RPMI7951 (cell line): ENCODE measurements at places on chromosomes 1 and 21. TPM values are rescaled to one million over a fixed set of nuclear protein-coding genes. Genes with fewer than 3 reads are reported as not detected.

Gene GON4L
- total RNA-seq, result 13.0 and 15.1 TPM in 2 replicates

Gene OR2AK2
- not detected in 2 replicates for total RNA-seq

Gene ATAD3C
- total RNA-seq, result not detected in 2 replicates

Gene TBCE
- total RNA-seq, result 18.1 and 20.3 TPM in 2 replicates

Gene ASTN1
- not detected in 2 replicates for total RNA-seq

Gene RGS1
- 53.3 and 62.4 TPM in 2 replicates for total RNA-seq

Gene CLCA4
- not detected in 2 replicates for total RNA-seq

Gene VWA1
- total RNA-seq, result 5.6 and 5.7 TPM in 2 replicates

Gene TENT5C
- total RNA-seq, result 0.36 and 0.78 TPM in 2 replicates

Gene TAF12
- total RNA-seq, result 47.9 and 58.5 TPM in 2 replicates

Gene FBXO42
- total RNA-seq, result 14.6 and 21.3 TPM in 2 replicates

Gene MXRA8
- total RNA-seq, result 4.0 and 4.1 TPM in 2 replicates

Gene TMCC2
- total RNA-seq, result 0.48 and 1.1 TPM in 2 replicates

Gene CR1
- total RNA-seq, result not detected in 2 replicates

Gene TSTD1
- total RNA-seq, result 0.48 TPM in 1 of 2 replicates, not detected in the other

Gene CFAP107
- total RNA-seq, result not detected in 2 replicates

Gene LORICRIN
- total RNA-seq, result not detected in 2 replicates

Gene CELA3B
- total RNA-seq, result not detected in 2 replicates

Gene OR10J1
- not detected in 2 replicates for total RNA-seq

Gene SFT2D2
- 22.4 and 23.2 TPM in 2 replicates for total RNA-seq

Gene LMX1A
- not detected in 2 replicates for total RNA-seq

Gene MSH4
- total RNA-seq, result 0.10 TPM in 1 of 2 replicates, not detected in the other

Gene AMY1C
- total RNA-seq, result not detected in 2 replicates

Gene AGT
- total RNA-seq, result not detected in 2 replicates

Gene HAPLN2
- not detected in 2 replicates for total RNA-seq

Gene S100A5
- total RNA-seq, result 1.4 and 2.2 TPM in 2 replicates

Gene NBPF10
- total RNA-seq, result 0.49 and 0.84 TPM in 2 replicates

Gene RHBG
- not detected in 2 replicates for total RNA-seq

Gene RHBDL2
- not detected in 2 replicates for total RNA-seq

Gene COL24A1
- total RNA-seq, result 0.98 and 1.2 TPM in 2 replicates

Gene BTBD8
- total RNA-seq, result 0.49 and 0.72 TPM in 2 replicates

Gene KCND3
- not detected in 2 replicates for total RNA-seq

Gene SNX7
- 106 and 114 TPM in 2 replicates for total RNA-seq

Gene L1TD1
- not detected in 2 replicates for total RNA-seq

Gene OR10K1
- not detected in 2 replicates for total RNA-seq

Gene GJA9
- not detected in 2 replicates for total RNA-seq

Gene SZRD1
- total RNA-seq, result 77.1 and 91.3 TPM in 2 replicates

Gene SLC35F3
- total RNA-seq, result 4.6 and 4.9 TPM in 2 replicates

Gene TCHH
- under 0.01 TPM in 2 replicates for total RNA-seq

Gene PUM1
- 37.9 and 47.8 TPM in 2 replicates for total RNA-seq

Gene GJA5
- 0.12 TPM in 1 of 2 replicates, not detected in the other for total RNA-seq

Gene PRDM16
- total RNA-seq, result not detected in 2 replicates

Gene CD52
- not detected in 2 replicates for total RNA-seq

Gene TNNI3K
- 0.12 TPM in 1 of 2 replicates, not detected in the other for total RNA-seq

Gene PAQR7
- 3.2 and 5.0 TPM in 2 replicates for total RNA-seq

Gene PDZK1IP1
- not detected in 2 replicates for total RNA-seq

Gene NFASC
- 6.0 and 6.8 TPM in 2 replicates for total RNA-seq

Gene SEC16B
- total RNA-seq, result 0.48 and 1.2 TPM in 2 replicates

Gene VCAM1
- total RNA-seq, result 8.5 and 8.6 TPM in 2 replicates

Gene CACNA1S
- total RNA-seq, result not detected in 2 replicates

Gene PADI2
- total RNA-seq, result 2.9 and 4.1 TPM in 2 replicates

Gene HMCN1
- total RNA-seq, result 2.8 and 4.9 TPM in 2 replicates

Gene SH2D1B
- total RNA-seq, result 0.10 and 0.12 TPM in 2 replicates

Gene RGS18
- total RNA-seq, result not detected in 2 replicates

Gene HSPB7
- 7.1 and 7.9 TPM in 2 replicates for total RNA-seq
